IMR-90 (cell line): ENCODE measurements at places on chromosomes 12 and 14. TPM values are rescaled to one million over a fixed set of nuclear protein-coding genes. Genes with fewer than 3 reads are reported as not detected.

The KCNK10 gene
- polyA plus RNA-seq = not detected in 2 replicates

The SLCO1B1 gene
- not detected in 2 replicates for polyA plus RNA-seq

- no peak for DNase-seq
Measured at GRCh38 chr12:49966511-49967041, 4.9 kb downstream of the AQP5 start.

- DNase-seq = no peak
Measured at GRCh38 chr14:50039734-50040400, 76.5 kb downstream of the VCPKMT start.

DNA sequence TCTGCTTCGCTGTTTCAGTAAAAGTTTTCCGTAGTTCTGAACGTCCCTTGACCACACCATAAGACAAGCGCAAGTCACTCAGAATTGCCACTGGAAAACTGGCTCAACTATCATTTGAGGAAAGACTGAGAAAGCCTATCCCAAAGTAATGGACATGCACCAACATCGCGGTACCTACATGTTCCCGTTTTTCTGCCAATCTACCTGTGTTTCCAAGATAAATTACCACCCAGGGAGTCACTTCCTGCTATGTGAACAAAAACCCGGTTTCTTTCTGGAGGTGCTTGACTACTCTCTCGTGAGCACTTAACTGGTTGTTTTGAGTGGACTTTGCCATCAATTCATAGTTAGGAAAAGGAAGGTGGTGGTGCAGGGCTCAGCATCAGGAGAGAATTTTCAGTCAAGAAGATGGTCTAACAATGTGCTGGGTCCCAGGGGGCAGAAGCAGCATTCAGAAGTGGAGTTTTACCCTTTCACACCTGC lies 1.4 kb downstream of the EGLN3 start:
- no peak for DNase-seq

The TEAD4 gene
- 24.9 and 30.8 TPM in 2 replicates for polyA plus RNA-seq

DNA sequence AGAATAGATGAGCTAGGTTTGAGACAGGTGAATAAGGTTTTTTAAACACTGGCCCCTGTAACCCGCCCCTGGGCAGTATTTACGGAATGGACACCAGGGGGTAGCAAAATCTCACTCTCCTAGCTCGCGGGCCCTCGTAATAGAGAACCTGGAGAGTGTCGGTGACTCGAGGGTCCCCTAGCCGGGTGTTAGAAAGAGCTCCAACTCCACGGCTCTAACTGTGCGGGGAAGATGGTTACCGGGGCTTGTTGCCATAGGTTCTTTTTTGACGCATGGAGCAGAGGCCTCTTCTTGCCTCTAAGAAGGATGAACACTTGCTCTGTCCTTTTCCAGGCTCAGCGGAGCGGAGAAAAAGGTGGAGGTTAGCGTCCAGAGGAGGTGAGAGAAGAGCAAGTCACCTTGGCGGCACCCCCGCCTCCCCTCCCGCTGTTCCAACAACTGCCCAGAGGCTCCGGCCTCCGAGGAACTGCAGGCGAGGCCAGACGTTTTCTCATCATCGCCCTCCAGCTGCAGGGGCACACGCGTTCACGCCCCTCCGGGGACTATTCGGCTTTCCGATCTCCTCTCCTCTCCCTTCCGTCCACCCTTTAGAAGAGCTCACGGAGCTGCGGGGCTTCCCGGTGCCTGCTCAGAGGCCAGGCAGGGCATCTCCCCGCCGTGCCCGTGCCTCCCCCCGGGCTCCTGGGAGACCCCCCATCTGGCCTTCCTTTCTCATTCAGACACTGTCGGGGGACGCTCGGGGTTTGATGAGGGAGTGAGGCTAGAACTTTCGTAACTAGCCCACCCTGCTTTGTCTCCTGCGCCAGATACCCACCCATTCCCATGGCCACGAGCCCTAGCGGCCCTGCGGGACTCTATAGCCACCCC lies 1.4 kb upstream of the ARHGEF40 start:
- DNase-seq = peak; percentile 52

DNA sequence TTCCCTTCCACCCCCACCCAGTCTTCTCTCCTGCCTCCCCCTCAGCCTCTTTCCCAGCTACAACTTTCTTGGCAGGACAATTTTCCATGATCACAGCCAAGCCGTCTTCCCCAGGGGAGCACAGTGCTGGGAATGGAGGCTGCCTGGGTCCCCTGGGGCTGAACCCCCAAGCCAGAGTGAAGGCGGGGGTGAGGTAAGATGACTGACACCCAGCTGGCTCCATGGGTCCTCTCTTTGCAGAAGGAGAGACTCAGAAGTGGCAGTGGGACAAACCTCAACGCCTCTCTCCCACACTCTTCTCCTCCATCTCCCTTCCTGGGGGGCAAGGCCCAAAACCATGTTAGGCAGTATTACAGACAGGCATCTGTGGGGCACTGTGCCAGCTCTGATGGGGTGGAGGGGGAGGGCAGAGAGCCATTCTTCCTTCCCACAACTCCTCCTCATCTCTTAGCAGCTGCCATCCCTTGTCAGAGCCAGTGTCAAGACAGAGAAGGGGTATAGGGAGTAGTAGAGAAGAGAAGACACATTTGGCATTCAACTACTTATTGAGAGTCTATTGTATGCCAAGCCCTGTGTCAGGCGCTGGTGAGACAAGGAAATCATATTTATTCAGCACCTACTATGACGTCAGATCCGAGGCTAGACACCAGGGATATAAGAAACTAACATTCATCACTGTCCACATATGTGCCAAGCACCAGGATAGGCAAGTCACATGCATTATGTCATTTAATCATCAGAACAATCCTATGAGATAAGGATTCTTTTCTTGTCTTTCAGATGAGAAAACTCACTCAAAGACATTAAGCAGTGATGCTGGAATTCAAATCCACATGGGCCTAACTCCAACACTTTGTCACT lies 3.6 kb downstream of the ITGA7 start:
- DNase-seq = peak; percentile 35

DNA sequence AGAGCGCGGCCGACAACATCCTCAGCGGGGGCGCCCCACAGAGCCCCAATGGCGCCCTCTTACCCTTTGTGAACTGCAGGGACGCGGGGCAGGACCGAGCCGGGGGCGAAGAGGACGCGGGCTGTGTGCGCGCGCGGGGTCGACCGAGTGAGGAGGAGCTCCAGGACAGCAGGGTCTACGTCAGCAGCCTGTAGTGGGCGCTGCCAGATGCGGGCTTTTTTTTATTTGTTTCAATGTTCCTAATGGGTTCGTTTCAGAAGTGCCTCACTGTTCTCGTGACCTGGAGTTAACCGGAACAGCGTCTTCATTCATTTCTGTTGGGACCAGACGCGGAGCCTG lies 103.8 kb upstream of the FKBP4 start:
- peak; percentile 7 for DNase-seq

GRCh38 chr12:105470601-105471000 lies 140.1 kb downstream of the C12orf75 start:
- DNase-seq = no peak

GRCh38 chr12:12909995-12910420 lies 18.6 kb downstream of the GPRC5A start:
- peak; percentile 73 for DNase-seq

DNA sequence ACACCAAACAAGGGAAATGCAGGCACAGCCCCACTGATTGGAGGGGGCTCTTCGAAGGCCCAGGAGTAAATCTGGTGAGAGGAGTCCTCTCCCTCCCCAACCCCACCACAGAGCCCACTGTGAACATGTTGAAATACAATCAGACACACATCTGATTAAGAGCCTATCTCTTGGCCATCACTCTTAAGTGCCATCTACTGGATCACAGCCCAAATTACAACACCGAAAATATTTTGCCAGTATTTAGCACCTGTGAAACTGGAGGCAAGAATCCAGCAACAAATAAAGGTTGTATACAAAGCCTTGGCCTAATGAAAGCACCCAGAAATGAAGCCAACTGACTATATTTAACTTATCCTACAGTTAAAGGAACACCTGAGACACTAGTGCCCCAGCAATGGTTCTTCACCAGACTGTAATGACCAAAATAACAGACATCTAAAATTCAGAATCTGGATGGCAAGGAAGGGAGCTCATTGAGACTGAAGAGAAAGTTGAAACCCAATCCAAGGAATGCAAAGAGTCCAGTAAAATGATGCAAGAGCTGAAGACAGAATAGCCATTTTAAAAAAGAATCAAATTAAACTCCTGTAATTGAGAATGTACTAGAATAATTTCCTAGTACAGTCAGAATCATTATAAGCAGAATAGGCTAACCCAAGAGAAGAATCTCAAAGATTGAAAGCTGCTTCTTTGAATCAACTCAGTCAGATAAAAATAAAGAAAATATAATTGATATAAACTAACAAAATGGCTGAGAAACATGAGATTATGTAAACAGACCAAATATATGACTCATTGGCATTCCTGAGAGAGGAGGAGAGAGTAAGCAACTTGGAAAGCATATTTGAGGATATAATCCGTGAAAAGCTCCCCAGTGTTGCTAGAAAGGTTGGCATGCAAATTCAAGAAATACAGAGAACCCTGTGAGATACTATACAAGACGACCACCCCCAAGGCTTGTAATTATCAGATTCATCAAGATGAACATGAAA lies 1117.0 kb downstream of the FLRT2 start:
- DNase-seq = peak; percentile 70

The ADSS1 gene
- 3.9 and 5.2 TPM in 2 replicates for polyA plus RNA-seq

DNA sequence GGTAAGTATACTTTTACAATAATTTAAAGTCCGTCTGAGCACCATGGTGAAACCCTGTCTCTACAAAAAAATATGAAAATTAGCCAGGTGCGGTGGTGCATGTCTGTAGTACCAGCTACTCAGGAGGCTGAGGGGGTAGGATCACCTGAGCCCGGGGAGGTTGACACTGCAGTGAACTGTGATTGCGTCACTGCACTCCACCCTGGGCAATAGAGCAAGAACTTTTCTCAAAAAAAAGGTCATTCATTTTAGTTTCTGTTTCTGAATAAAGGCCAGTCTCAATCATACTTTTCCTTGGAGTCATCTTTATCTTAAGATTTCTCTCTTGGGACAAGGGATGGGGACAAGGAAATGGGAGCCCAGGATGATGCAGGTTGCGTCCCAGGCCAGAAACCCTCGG lies 12.9 kb downstream of the ANKRD13A start:
- no peak for DNase-seq
